ENCODE measurements at places on chromosomes 12 and 14.

- DNase-seq: no peak
Observed at GRCh38 chr14:51540364-51540763, 111.3 kb upstream of the FRMD6 start.

GRCh38 chr14:53999061-53999488, 42.5 kb upstream of the BMP4 start:
- DNase-seq: no peak

DNA sequence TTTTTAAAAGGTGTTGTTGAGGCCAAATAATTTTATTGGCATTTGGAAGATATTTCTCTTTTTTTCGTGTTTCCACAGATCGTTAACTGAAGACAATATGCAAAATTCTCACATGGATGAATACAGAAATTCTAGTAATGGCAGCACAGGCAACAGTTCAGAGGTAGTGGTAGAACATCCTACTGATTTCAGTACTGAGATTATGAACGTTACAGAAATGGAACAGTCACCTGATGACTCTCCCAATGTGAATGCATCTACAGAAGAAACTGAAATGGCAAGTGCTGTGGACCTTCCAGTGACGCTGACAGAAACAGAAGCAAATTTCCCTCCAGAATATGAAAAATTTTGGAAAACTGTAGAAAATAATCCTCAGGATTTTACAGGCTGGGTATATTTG, 11.2 kb downstream of the PRPF39 start:
- DNase-seq: no peak

DNA sequence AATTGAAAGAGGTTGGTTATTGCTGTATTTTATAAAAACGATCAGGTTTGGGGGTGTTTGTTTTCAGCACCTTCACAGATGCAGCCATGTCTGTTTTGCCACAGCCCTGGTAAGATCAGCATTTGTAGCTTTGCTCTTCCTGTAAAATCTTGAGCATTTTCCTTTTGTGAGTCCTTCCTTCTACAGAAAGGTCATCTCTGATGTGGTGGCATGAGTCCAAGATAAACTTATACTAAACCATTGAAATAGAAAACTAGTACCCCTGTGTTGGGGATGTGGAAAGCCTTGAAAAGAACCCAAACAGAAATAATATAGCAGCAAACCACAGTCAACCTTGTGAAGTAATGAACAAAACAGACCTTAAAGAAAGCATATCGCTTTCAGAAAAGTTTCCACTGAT, 85.5 kb downstream of the TGFB3 start:
- DNase-seq: no peak

- DNase-seq: no peak
Observed at GRCh38 chr14:49691031-49691430, 1.9 kb upstream of the KLHDC1 start.
